ENCODE measurements at places on chromosomes 6 and 20. TPM values are rescaled to one million over a fixed set of nuclear protein-coding genes. Genes with fewer than 3 reads are reported as not detected.

The DEF6 gene
- total RNA-seq, result 37.3 TPM

The RAET1L gene
- 1.1 TPM for total RNA-seq

The TRAPPC3L gene
- not detected for total RNA-seq

DNA sequence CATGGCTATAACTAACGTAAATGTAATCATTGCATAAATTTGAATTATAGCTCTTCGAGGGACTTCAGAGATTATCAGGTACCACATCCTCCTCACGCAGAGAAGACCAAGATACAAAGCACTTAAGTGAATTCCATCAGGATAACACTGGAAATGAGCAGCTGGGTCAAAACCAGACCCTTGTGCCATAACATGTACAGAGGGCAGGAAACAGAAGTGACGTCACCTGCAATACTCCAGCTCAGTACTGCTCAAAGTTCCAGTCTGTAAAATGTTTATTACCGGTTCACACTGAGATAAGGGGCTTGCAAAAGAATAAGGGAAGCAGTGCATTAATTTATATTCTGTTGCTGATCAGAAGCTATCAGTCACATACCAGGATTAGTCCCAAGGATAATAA, 45.8 kb downstream of the RGS17 start:
- H3K27ac ChIP-seq, result no peak overlapping the region
- H3K36me3 ChIP-seq, result no peaks in the 10 kb centered on the region
- H3K4me1 ChIP-seq, result peaks cover 31% of the 10 kb centered on the region
- no peaks in the 10 kb centered on the region for H3K27me3 ChIP-seq
- H3K4me3 ChIP-seq, result no peak overlapping the region
- no peak for DNase-seq

DNA sequence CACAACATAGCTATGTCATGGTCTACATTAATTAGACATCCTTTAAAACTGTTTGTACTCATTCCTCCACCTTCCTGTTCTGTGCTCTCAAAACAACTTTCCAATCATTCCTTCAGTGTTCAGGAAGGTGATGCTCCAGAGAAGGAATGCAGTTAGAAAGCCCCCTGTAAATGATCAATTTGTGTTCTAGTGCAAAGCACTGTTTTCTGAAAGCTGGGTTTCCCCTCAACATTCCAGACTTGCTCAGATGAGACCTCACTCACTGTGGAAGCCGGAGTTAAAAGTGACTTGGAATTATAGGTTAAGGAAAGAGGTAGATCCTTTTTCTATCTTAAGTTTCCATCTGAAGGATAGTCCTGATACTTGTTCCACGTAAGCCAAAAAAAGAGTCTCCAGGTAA, 95.9 kb downstream of the BMP2 start:
- no peaks in the 10 kb centered on the region for H3K36me3 ChIP-seq
- no peak overlapping the region for H3K27ac ChIP-seq
- no peak overlapping the region for H3K4me3 ChIP-seq
- DNase-seq, result no peak

DNA sequence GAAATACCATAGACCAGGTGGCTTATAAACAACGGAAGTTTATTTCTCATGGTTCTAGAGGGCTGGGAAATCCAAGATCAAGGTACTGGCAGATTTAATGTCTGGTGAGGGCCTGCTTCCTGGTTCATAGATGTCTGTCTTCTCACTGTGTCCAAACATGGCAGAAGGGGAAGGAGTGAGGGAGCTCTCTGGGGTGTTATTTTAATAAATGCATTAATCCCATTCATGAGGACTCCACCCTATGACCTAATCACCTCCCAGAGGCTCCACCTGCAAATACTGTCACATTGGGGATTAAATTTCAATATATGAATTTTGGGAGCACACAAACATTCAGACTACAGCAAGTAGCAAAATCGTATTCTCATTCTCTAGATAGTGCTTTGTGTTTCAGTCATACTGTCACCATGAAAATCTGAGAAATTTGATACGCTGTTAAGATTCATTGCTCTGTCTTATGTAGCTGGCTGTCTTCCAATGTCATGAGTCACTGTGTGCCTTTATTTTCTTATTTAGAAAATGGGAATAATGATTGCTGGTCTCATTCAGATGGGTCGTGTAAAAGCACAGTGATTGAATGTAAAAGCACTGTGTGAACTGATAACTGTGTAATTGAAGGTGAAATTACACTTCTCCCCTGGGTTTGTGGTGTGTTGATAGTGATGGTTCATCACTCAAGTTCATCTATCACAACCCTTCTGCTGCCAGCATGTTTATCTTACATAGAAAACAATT, 8.9 kb upstream of the ERVFRD-1 start:
- H3K4me3 ChIP-seq, result peak overlapping the region; percentile 11
- peak; percentile 90 for DNase-seq
- no peaks in the 10 kb centered on the region for H3K36me3 ChIP-seq
- no peaks in the 10 kb centered on the region for H3K27me3 ChIP-seq
- H3K27ac ChIP-seq, result peak overlapping the region; percentile 33

DNA sequence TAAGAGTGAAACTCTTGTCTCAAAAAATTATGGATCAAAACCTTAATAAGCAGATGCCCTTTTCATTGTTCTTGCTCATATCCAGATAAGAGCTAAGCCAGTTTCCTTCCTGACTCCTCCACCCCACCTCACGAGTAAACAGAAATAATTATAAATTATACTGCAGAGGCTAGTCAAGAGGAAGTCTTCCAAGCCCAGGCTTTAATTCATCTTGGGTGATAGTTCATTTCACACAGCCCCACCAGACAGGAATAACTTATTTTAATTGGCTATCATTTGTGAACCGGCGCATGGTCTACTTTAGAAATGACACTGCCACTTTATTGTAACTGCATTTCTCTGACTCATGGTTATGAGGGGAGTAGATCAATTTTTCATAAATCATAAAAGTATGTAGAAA, 102.0 kb downstream of the BTBD3 start:
- no peak overlapping the region for H3K27ac ChIP-seq
- H3K36me3 ChIP-seq, result no peaks in the 10 kb centered on the region
- no peak for DNase-seq
- H3K4me1 ChIP-seq, result no peaks in the 10 kb centered on the region
- no peak overlapping the region for H3K4me3 ChIP-seq
- peaks cover 39% of the 10 kb centered on the region for H3K27me3 ChIP-seq

- no peaks in the 10 kb centered on the region for H3K27me3 ChIP-seq
- H3K4me3 ChIP-seq, result no peak overlapping the region
- H3K4me1 ChIP-seq, result no peaks in the 10 kb centered on the region
These were observed 43.7 kb downstream of the CBLN4 start for GRCh38 chr20:55961376-55962330.

- H3K27ac ChIP-seq, result no peak overlapping the region
- no peak overlapping the region for H3K4me3 ChIP-seq
- no peaks in the 10 kb centered on the region for H3K4me1 ChIP-seq
- no peak for DNase-seq
- no peaks in the 10 kb centered on the region for H3K36me3 ChIP-seq
These were observed 75.2 kb downstream of the MAP3K5 start for GRCh38 chr6:136716917-136717715.

DNA sequence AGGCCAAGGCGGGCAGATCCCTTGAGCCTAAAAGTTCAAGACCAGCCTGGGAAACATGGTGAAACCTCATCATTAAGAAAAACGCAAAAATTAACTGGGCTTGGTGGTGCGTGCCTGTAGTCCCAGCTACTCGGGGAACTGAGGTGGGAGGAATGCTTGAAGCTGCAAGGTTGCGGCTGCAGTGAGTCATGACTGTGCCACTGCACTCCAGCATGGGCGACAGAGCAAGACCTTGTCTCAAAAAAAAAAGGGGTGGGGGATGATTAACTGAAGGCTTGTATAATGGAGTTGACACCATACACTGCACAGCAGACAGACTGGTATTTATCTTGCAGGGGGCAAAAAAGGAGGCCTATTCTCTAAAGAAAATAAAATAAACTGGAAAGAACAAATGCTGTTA, 27.7 kb downstream of the SRPK1 start:
- no peak overlapping the region for H3K27ac ChIP-seq
- peaks cover 12% of the 10 kb centered on the region for H3K4me1 ChIP-seq
- no peaks in the 10 kb centered on the region for H3K27me3 ChIP-seq
- H3K4me3 ChIP-seq, result no peak overlapping the region
- no peak for DNase-seq

DNA sequence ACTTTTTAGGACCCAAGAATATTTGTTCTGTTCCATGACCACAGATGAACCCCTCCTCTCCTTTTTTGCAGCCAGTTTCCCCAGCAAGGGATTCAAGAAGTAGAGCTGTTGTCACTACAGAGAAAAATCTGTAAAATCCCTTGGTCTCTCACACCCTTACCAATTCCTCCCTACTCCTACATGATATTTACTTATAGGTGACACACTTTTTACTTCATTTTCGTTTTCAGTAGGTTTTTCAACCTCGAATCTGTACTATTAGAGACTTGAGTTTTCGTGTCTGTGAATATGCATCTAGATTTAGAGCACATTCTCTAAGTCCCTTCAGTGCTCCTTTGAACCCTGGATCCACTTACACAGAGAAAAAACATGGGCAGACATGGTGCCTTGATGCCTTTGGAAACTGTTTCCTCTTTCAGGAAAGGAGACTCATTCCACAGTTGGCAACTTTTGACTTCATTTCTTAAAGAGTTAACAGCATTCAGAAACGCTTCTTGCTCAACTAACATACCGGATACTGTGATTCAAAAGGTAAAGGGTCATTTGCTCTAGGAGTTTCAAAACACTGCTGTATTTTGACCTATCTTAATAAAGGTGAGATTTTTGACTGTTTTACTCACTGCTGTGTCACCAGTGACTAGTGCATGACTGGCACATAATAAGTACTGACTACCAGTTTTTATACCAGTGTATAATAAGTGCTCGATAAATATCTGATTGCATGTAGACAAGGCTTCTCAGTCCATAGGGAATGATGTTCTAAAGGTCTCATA, 50.6 kb downstream of the LAMA4 start:
- peaks cover 64% of the 10 kb centered on the region for H3K4me1 ChIP-seq
- H3K27me3 ChIP-seq, result no peaks in the 10 kb centered on the region
- peak overlapping the region; percentile 33 for H3K4me3 ChIP-seq
- peak; percentile 96 for DNase-seq

DNA sequence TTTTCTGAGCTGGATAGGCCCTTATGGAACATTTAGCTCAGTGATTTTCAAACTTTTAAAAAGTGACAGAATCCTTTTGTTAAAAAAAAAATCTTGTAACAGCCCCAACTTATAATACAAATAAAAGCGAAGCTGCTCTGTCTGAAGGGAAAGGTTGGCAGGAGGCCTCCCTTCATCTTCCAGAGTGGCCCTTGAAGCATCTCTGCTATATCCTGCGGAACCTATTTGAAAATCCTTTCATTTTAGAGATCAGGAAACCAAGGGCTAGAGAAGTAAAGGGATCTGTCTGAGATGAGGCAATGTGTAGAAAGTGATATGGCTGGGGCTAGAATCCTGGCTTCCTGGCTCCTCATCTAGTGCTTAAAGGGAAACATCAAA, 107.8 kb downstream of the UBE3D start:
- H3K27ac ChIP-seq, result no peak overlapping the region
- no peak for DNase-seq

DNA sequence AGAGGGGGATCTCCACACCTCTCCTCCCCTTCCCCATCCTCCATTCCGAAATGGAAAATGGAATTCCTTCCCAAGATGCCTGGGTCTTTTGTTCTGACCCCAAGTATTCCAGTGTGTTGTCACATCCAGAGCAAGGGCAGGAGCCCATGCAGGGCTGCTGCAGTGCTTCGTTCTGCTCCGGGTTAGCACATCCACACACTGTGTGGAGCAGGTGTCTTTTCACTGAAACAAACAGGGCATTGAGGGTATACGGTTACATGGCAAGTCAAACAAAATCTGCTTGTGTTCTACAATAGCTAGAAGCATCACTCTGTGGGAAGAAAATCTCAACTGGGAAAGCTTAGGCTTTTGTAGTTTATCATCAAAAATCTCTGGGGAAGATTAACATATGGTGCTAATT, 56.9 kb downstream of the LYRM2 start:
- H3K4me1 ChIP-seq, result no peaks in the 10 kb centered on the region
- H3K4me3 ChIP-seq, result no peak overlapping the region
- H3K27me3 ChIP-seq, result no peaks in the 10 kb centered on the region
- no peak for DNase-seq

DNA sequence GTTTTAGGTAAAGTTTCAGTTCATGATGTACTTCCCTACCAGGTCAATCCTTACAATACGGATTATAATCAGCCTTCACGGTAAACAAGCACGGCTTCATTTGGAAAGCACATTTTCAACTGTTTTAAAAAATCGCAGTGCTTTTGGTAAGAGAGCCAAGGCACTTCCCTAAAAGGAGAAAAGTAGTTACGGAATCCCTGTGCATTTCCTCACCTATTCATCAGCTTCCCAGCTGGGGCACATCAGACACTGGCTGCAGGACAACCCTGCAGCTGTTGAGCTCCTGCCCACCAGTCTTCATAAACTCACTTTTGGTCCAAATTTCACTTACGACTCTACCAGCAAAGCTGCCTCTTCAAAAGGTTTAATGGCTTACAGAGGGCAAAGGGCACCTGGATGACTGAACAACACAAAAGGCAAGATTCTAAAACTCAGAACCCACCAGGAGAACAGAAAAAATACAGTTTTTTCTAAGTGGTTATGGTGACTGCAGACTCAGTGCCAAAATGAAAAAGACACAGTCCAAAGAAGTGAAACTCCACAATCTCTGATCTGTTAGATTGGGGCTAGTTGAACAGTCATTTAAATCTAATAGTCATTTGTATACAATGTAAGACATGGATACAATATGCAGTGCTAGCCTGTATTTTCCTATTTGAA, 7.5 kb downstream of the SNX5 start:
- peaks cover 52% of the 10 kb centered on the region for H3K4me1 ChIP-seq
- H3K4me3 ChIP-seq, result no peak overlapping the region
- DNase-seq, result no peak
- H3K36me3 ChIP-seq, result peaks cover 55% of the 10 kb centered on the region
- no peaks in the 10 kb centered on the region for H3K27me3 ChIP-seq

DNA sequence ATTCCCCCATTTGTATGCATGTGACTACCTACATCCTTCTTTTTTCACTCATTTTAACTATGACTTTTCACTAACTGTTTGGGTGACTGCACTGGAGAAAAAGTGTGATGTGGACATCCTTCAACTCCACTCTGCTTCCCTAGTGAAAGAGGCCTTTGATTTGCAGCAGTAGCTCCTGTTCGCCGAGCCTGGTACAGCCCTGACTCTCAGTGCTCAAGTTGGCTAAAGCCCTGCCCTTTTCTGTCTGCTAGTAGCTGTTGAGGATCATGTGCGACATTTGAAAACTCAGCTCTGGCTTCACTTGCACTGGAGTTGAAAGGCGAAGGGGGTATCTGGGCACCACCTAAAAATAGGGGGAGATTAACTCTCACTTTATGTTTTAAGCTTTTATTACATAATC, 42.1 kb downstream of the DAAM2 start:
- no peak for DNase-seq
- H3K4me3 ChIP-seq, result no peak overlapping the region
- no peak overlapping the region for H3K27ac ChIP-seq
- peaks cover 14% of the 10 kb centered on the region for H3K27me3 ChIP-seq
- no peaks in the 10 kb centered on the region for H3K36me3 ChIP-seq

GRCh38 chr6:170476360-170476759, 76.7 kb downstream of the PSMB1 start:
- DNase-seq, result no peak
- H3K4me1 ChIP-seq, result no peaks in the 10 kb centered on the region
- H3K27me3 ChIP-seq, result peaks cover 16% of the 10 kb centered on the region

Data from PC-3 (cell line).